ENCODE measurements at places on chromosomes 2 and 18.

DNA sequence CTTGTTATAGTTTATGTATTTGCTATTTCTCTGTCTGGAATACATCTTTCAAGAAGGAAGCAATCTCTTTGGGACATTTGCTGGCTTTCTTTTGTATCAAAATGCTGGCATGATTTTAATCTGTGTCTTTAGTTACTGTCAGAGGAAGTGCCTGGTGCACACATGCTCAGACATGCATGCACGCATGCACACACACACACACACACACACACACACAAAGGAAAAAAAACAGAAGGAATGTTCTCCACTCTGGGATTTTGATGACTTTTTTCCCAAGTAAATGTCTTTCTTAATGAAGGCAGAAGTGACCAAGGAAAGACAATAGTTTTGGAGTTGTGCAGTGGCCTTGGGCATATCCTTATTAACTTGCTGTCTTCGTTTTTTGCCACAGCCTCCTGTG is 6.7 kb downstream of the GNAL start:
- no peak for DNase-seq

GRCh38 chr2:149650006-149650405 is 62.4 kb upstream of the MMADHC start:
- no peak for DNase-seq

DNA sequence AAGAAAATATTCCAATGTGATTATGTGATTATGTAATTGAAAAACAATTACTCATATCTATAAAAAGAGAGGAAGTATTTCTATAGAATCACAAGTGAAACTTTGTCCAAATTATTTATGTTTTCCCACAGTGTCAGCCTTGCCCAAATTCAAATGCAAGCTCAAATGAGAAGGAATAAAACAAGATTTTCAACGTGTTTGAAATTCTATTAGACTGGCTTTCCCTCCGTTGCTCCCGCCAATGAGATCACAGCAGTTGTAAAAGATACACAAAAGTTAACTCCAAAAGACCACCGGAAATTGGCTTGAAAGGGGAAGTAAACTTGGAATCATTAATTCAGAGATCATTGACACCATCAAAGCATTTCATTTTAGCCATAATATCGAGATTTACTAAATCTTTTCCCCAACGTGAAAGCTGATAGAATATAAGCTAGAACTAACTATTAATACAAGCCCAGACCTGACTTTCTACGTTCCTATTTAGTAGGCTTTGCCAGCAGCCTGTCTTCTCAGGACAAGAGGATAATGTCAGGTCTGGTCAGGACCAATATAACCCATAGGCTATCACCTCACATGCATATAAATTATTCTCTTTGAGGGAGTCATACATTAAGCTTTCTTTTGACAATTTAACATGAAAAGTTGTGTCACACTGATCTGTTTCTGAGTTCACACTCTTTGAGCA is 222.6 kb upstream of the CHAC2 start:
- DNase-seq = no peak

DNA sequence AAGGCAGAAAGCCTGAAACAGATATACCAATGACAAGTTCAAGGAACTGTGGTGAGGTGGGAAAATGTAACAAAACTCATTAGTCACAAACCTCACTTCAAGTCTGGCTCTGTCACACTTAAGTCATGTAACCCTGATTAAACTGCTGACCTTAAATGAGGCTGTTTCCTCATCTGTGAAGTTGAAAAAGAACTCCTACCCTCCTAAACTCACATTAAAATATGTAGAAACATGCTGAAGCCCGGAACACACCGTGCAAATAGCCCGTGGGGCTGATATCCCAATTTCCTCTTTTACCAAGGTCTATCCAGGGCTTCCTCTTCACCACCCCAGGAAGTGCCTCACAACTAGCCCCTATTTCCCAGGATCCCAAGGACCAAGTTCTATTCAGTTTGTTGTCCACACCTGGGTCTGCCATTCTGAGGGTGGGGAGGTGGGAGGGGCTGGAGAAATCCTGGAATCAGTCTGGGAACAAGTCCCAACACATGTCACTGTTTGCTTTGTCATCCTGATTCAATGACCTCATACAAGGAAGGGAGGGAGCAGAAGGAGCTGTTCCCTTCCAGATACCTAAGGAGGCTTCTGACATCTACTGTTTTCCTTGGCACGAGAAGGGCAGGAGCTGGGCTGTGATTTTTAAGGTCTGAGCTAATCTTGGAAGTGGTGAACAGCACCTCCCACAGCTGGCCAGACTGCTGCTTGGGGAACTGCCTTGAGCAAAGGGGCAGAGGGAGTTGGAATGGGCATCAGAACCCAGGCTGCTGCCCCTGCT is 42.3 kb downstream of the SLC4A1AP start:
- peak; percentile 78 for DNase-seq

GRCh38 chr2:59073286-59073685 is 832.2 kb upstream of the FANCL start:
- no peak for DNase-seq

DNA sequence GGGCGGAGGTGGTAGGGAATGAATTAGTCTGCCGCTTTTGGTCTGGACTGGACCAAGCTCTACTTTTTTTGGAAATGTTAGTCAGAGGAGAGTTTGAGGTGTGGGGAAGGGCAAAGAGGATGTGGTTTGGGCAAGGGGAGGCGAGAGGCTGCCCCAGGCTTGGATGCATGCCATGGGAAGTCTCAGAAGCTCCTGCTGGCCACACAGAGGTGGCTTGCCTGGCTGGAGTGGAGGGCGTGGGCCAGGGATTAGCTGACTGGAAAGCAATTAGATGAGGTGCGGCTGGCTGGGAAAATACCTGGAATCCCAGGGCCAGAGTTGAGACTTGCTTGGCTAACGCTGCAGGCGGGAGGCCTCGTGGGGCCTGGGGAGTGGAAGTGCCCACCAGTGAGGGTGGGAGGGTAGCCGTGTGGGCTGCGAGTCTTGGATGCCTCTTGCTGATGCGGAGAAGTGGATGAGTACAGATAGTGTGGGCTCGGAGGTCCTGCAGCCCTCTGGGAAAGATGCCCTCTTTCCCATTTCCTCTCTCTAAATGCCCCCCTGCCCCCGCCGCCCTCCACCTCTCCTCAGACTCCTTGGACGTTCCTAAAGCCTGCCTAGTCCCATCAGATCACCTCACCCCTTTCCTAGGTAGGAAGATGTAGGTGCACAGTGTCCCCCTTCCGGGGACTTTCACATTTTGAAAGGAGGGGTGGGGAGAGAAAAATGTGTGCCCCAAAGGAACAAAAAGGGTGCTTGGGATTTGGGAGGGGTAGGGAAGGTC is 117.6 kb downstream of the SMAD7 start:
- DNase-seq = peak; percentile 87

DNA sequence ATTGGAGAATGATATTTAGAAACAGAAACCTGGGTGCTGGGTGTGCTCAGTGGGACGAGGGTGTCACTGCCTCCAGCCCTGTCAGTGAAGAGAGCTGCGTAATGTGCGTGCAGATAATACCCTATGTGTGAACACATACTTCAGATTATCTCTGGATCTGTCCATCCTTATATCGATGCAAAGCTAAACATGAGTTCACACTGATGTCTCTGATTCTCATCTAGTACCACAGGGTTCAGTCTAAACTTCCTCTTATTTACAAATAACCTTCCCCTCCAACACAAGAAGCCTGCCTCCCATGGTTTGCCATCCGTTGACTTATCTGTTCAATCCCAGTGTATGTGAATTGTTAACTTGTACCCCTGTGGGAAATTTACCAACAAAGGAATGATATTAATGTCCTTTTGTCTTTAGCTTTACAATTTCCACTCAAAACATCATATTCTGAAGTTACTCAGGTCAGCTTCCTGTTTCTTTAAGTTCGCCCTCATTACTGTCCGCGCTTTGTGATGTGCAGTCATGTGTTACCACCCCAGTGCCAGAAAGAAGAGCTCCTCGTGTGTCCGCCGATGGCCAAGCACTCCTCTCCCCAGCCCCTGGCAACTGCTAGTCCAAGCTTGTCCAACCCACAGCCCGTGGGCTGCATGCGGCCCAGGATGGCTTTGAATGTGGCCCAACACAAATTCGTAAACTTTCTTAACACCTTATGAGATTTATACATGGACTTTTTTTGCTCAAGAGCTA is 108.2 kb downstream of the RTP5 start:
- DNase-seq = no peak

DNA sequence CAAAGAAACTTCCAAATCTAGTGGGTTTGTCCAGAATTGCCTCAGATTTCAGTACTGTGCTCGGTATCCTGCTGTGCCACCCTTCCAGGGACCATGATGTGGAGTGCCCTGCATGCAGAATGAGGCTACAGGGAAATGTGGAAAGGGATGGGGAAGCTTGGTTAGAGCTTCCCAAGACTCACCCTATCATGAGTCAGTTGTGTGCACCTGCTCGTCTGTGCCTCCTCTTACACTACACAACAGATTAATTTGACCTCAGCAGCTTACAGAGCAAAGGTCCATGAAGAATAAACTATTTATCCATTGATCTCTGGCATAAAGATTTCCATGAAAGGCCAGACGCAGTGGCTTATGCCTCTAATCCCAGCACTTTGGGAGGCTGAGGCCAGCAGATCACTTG is 21.3 kb upstream of the NCK2 start:
- DNase-seq = no peak

- DNase-seq = no peak
Measured at GRCh38 chr18:34863702-34864101, 153.6 kb downstream of the DTNA start.

GRCh38 chr2:181575024-181575649 is 81.8 kb downstream of the CERKL start:
- DNase-seq = no peak

DNA sequence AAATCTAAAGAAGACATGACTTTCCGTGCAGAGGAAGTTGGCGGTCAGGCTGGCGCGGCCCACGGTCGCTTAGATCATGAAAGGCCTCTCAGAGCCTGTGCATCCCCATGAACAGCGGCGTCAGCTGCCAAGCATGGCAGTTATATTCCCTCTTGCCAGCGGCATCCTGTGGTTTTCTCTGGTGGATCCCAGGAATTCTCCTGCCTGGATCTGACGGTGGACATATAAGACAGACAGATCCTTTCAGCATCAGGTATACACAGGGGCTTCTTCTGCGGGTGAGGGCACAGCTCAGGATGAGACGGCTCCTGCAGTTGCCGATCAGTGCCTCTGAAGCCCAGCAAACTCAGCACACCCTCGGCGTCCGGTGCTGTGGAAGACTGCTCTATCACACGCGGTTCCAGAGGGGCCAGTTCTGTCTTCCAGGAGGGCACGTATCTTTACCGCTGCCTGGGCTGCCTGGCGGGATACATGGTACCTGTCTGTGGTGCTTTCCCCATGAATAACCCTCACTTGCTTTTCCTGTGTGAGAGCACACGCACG is 157.8 kb downstream of the LDLRAD4 start:
- no peak for DNase-seq

DNA sequence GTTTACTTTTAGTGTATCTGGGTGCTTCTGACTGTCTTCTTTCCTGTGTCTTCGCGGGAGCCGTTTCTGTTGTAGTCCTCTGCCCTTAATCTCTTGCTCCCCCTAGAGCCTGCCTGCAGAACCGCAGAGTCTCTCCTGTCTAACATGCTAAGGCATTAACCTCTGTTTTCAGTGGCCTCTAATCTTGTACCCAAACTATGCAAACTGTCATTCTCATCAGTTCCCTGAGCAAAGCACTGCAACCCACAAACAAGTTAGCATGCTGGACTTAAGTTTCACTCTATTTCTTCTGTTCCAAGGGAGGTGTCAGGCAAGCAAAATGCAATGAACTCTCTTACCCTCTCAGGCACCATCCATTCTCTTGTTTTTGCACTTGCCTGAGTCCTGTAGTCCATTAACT is 138.4 kb downstream of the OTX1 start:
- DNase-seq = no peak

DNA sequence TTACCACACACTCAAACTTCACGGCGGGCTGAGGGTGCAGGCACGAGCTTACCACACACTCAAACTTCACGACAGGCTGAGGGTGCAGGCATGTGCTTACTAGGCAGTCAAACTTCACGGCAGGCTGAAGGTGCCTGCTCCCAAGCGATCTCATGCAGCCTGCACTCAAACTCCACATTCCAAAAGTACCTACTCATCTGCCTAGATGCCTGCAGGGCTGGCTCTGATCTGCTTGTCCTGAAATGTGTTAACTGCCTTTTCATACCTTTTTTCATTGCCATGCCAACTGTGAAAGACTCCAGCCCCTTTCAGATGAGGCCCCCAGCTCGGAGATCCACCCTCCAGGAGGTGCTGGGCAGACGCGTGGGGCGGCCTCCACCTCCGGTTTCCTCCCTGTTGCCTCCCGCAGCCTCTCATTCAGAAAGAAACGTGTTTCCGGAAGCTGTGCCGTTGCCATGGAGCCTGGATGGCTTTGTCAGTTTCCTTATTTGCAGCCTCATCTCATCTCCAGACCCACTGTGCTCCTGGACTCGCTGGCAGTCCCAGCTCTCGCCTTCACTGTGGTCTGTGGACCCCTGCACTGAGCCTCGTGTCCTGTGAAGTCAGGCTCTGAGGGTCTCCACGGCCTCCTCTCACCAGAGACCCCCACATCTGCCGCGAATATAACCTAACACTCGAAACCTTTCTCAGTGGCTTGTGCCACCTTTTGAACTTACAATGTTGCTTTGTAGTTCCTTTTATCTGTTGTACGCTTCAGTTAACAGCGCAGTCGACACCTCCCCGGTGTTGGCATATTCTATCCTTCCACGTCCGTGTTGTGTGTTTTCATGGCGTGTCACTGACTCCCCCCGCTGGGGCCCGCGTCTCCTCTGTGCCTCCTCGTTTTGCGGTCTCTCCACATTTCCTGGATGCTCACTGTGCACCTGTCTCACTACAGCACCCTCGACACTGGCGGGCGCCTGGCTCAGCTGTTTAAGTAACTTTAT is 106.1 kb upstream of the ALKAL2 start:
- DNase-seq = no peak

- no peak for DNase-seq
Measured at GRCh38 chr18:63897072-63897471, 9.6 kb downstream of the SERPINB2 start.

GRCh38 chr2:38871432-38871831 is 4.3 kb downstream of the DHX57 start:
- DNase-seq = no peak

DNA sequence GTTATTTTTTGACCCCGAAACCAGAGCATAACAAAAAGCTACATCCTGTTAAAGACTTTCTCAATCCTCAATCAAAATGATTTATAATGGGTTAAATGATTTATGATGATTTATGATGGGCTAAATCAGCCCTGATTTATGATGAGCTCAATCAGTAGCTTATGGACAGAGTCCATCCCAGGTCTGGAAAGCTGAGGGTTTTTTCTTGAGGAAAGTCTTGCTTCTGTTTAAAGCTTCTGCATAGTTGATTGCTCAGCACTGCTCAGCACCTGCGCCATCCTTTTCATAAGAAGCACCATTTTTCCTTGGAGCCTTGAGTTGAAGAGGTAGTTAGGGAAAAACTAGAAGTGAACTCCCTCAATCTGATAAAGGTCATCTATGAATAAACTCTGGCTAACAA is 356.8 kb downstream of the CYRIA start:
- DNase-seq = no peak

- no peak for DNase-seq
Measured at GRCh38 chr2:178195390-178196166, 1.3 kb downstream of the OSBPL6 start.

DNA sequence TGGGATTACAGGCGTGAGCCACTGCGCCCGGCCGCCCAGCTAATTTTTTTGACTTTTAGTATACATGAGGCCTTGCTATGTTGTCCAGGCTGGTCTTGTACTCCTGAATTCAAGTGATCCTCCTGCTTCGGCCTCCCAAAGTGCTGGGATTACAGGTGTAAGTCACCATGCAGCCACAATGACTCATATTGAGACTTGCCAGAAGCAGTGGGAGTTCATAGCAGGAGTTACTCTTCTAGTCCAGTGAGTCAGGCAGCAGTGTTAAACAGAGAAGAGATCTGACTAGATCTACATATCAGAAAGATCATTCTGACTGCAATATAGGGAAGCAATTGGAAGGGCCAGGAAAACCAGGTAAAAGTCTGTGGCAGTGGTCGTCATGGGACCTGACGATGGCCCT is 1.5 kb upstream of the FLACC1 start:
- no peak for DNase-seq

Data from HS-27A (cell line).